NCI-H510A (cell line): ENCODE measurements at places on chromosomes 5 and 9.

GRCh38 chr9:99019510-99020331, 76.0 kb downstream of the COL15A1 start:
- no peak for DNase-seq

- no peak for DNase-seq
These were observed 157.8 kb upstream of the PTGER4 start for GRCh38 chr5:40521925-40522324.

- DNase-seq: no peak
These were observed 703.9 kb downstream of the EFNA5 start for GRCh38 chr5:106966686-106967315.

- no peak for DNase-seq
These were observed 136.4 kb upstream of the PCSK5 start for GRCh38 chr9:75754080-75754479.

DNA sequence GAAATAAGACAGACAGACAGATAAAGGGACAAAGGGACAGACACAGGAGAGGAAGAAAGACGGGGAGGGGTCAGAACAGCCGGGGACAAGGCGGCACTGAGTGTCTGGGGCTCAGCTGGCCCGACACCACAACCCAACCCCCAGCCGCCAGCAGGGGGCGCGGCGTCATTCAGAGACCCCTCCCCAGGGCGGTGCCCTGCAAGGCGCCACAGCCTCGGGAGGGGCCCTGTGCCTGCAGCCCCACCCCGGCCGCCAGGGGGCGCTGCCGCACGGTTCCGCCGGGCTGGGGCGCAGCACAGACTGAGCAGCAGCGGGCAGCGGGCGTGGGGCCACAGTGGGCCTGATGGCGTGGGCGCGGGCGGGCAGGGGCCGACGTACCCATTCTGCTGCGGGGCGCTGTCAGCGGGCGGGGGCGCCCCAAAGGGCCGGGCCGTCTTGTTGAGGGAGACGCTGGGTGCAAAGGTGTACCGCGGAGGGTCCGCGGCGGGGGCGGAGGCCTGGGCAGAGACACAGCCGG, 5.9 kb downstream of the PDLIM7 start:
- no peak for DNase-seq

DNA sequence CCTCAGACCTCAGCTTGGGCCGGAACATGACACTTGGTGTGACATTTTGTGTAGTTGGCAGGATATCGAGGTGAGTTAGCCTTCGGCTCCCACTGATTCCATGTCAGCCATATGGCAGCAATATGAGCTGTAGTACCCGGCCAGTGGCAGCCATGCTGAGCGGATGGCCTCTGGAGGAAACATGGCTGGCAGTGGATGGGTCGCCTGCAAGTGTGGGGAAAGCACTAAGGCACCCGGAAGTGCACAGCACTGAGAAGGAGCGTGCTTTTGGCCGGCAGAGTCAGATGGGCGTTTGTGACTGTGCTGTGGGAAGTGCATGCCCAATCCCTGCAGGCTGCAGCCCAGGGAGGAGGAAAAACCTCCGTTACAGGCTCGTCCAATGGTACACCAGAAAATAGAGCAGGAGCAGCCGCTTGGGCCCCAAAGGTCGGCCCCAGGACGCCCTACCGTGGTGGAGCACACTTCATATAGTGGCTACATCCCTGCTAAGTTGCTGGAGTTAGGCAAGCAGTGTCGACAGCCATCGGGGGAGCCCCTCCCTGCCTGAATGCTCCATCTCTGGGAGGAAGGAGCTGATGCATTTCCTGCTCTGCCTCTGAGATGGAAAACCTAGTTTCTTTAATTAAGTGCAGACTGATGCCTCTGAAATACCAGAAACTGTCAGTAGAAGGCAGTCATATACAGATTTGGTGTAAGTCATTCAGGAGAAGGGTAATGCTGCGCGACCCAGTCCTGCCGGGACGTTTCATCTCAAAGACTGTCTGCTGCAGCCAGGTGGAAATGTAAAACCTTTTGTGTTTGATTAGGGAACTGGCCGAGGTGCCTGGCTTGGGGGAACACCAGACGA, 2185.8 kb upstream of the ACO1 start:
- no peak for DNase-seq

DNA sequence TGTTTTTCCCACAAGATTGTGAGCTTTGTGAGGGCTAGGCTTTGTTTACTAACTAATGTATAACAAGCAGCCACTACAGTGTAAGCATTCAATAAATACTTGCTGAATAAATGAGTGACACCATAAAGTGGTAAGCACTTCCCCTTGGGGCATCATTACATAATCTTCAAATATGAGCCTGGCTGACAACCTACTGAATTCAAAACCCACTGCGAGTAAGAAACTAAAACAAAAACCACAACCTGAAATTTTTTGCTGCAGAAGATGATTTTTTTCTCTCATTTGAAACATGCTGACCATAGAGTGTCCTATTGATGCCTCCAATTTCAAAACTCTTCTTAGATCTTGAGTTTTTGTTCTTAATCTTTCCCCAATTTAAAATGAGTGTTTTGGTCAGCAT, 331.3 kb upstream of the CCNG1 start:
- DNase-seq: no peak

DNA sequence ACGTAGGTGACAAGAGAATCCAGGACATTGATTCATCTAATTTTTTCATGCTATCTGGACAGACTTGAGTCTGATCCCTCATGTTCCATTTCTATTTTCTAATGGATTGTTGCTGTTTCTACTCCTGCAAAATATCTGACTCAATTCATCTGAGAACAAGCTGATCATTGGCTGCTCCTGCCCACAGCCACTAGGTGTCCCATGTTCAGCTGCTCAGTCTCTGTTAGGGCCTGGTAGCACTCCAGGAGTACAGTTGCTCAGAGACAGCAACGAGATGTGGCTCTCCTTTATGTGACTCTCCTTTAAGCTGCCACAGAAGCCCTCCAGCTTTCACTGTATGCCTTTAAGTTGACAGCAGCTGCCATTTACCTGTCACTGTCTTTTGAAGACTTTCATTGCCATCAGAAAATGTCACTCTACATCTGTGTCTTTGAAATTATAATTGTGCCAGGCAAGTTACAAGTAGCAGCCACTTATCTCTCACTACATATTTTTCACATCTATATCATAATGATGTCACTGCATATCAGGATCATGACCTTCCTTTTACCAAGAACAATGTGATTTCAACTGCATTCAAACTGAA, 1944.2 kb upstream of the NUDT12 start:
- DNase-seq: no peak

GRCh38 chr9:100087218-100087617, 11.6 kb downstream of the ERP44 start:
- DNase-seq: no peak

- DNase-seq: no peak
These were observed 243.6 kb upstream of the HAPLN1 start for GRCh38 chr5:83964271-83964670.

- DNase-seq: no peak
These were observed 35.8 kb upstream of the NFIB start for GRCh38 chr9:14349447-14350348.

GRCh38 chr9:96080364-96080763, 204.9 kb downstream of the ERCC6L2 start:
- no peak for DNase-seq

- no peak for DNase-seq
These were observed 36.6 kb downstream of the COL5A1 start for GRCh38 chr9:134678206-134678605.

DNA sequence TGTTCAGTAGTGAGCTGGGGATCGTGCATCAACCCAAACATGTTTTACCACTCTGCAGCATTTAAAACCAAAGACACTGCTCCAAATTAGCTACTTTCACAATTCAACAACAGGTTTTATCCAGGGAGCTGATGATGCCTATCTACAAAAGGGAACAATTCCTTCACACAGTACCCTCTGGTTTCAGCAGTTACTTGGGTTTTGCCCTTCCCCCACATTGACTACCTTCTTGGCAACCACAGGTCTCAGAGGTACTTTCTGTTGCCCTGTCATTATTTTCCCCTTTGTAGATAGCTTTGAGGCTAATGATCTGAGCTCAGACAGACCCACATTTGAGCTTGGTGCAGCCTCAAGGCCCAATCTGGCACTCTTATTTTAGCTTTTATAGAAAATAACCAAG, 96.1 kb downstream of the WDR41 start:
- no peak for DNase-seq

GRCh38 chr9:36987409-36987808, 46.7 kb downstream of the PAX5 start:
- no peak for DNase-seq

DNA sequence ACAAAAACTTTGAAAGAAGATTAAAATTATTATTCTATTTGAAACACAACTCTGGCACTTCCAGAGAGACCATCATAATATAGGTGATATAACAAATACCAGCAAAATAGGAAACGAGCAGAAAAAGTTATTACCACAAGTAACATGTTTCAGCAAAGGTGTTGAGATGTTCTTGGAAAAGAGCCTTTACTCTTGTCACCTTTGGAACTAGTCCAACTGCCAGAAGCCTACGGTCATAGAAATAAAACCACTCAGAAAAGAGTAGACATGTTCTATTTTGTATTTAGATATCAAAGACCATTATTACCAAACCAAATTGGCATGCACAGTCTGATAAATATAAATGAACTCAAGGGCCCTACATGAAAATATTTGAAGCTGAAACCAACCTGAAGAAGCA, 145.0 kb upstream of the DMAC1 start:
- DNase-seq: no peak

GRCh38 chr5:124998520-124998919, 252.1 kb upstream of the ZNF608 start:
- no peak for DNase-seq

GRCh38 chr5:78765756-78766411, 117.3 kb upstream of the LHFPL2 start:
- no peak for DNase-seq

GRCh38 chr5:60366489-60366888, 333.5 kb downstream of the DEPDC1B start:
- DNase-seq: no peak

GRCh38 chr5:1014346-1014745, 5.7 kb downstream of the NKD2 start:
- DNase-seq: no peak
